ENCODE measurements at places on chromosomes 3 and 15. TPM values are rescaled to one million over a fixed set of nuclear protein-coding genes. Genes with fewer than 3 reads are reported as not detected.

Gene FETUB
- not detected for total RNA-seq

Gene PLSCR5
- not detected for total RNA-seq

Gene DPH6
- 20.6 TPM for total RNA-seq

Gene ITGA11
- total RNA-seq: 697 TPM

Gene NDN
- 51.9 TPM for total RNA-seq

Gene XRN1
- total RNA-seq: 57.5 TPM

Gene TTLL13
- total RNA-seq: under 0.01 TPM

Gene TRPM7
- total RNA-seq: 124 TPM

Gene TM4SF1
- 210 TPM for total RNA-seq

Gene CFAP92
- not detected for total RNA-seq

Gene C3orf62
- 1.8 TPM for total RNA-seq

Gene ANKUB1
- not detected for total RNA-seq

Gene CRYBG3
- 18.9 TPM for total RNA-seq

Gene RASL12
- 0.36 TPM for total RNA-seq

Gene ACAN
- 12.7 TPM for total RNA-seq

Gene DNAJC13
- 94.0 TPM for total RNA-seq

Gene HGD
- under 0.01 TPM for total RNA-seq

Gene SYNPR
- total RNA-seq: not detected

Gene CYP8B1
- total RNA-seq: not detected

Gene CRYGS
- total RNA-seq: 0.88 TPM

Gene MAN2A2
- 20.0 TPM for total RNA-seq

Gene PARP15
- 3.2 TPM for total RNA-seq

Gene C2CD4B
- total RNA-seq: not detected

Gene GPR171
- not detected for total RNA-seq

Gene NPAP1
- total RNA-seq: not detected

Gene BDH1
- total RNA-seq: 5.8 TPM

Gene INSYN1
- 4.7 TPM for total RNA-seq

Gene KY
- total RNA-seq: 2.1 TPM

Gene GUCA1C
- total RNA-seq: not detected

Gene EPHB3
- total RNA-seq: 4.1 TPM

Gene MOBP
- not detected for total RNA-seq

Data from osteoblast (primary cell).